ENCODE measurements at places on chromosomes 6 and 20.

DNA sequence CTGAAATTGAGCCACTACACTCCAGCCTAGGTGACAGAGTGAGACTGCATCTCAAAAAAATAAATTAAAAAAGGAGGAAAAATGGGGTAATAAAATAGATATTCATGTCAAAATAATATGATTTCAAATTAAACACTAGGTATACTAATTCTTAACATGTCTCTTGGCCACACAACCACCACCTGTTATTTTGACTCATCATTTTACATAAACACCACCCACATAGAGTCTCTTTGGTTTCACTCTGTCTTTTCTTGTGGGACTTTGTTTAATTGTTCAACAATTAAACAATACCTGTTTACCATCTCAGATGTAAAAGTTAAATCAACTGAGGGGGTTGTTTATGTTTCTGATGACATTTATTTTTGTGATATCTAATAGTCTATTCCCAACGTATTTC lies 476.8 kb upstream of the ADGRB3 start:
- no peak for DNase-seq

GRCh38 chr20:35523298-35523888 lies 6.1 kb downstream of the C20orf173 start:
- DNase-seq, result no peak

DNA sequence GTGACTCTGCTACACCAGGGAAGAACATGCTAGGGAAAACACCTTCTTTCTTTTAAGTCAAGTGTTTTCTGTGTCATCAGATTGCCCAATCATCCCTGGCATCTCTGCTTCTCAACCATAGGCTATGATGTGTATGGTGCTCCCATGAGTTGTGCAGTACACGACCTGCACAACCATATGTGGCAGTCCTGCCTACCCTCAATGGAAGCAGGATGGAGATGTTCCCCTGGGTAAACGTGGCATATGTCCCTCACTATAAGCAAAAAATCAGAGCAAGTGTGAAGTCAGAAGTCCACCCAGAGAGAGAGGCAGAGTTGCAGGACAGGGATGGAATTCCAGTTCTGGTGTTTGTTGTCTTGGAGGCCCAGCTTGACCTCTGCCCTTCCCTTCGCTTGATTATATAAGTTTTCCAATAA lies 10.3 kb upstream of the SNHG17 start:
- DNase-seq, result no peak

DNA sequence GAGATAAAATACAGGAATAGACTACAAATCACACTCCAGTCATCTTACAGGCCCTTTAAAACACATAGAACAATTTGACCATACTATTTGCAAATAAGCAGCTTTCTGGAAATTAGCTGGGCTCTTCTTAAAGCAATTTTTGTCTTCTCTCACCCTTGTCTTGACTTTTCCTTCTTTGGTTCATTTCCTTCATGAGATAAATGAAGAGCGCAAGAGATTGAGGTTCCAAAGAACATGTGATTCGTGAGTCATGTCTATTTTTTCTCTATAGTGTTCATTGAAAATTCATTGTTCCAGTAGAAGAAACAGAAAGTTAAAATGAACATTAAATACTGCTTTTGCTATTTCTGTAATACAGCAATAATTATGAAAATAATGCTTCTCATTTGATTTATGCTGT lies 33.9 kb downstream of the PRDM1 start:
- DNase-seq, result no peak

- DNase-seq, result no peak
Measured at GRCh38 chr6:147699637-147700036, 191.1 kb downstream of the SAMD5 start.
